ENCODE measurements at places on chromosomes 2 and 18. TPM values are rescaled to one million over a fixed set of nuclear protein-coding genes. Genes with fewer than 3 reads are reported as not detected.

GRCh38 chr2:167701651-167702050 is 545.7 kb downstream of the STK39 start:
- ATAC-seq = no peak

DNA sequence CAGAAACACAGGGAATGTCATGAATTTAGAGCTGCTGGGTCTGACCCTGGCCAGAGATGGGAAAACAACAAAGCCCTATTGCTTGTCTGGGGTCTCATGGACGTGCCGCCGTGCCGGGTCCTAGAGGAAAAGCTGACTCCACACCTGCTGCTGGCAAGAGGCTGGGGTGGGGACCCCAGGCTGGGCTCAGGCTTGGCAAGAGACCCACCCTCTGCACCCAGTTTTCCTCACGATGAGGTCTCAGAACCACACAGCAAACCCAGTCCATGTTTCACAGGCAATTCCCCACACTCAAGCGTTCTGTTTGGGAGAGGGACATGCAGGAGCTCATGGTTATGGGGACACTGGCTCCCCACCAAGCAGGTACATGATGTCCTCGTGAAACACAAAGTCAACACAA is 367.3 kb upstream of the SALL3 start:
- ATAC-seq = no peak

- no peak for ATAC-seq
Observed at GRCh38 chr18:79487801-79488201, 92.1 kb downstream of the NFATC1 start.

- no peak for ATAC-seq
Observed at GRCh38 chr18:79509536-79509930, 113.8 kb downstream of the NFATC1 start.

DNA sequence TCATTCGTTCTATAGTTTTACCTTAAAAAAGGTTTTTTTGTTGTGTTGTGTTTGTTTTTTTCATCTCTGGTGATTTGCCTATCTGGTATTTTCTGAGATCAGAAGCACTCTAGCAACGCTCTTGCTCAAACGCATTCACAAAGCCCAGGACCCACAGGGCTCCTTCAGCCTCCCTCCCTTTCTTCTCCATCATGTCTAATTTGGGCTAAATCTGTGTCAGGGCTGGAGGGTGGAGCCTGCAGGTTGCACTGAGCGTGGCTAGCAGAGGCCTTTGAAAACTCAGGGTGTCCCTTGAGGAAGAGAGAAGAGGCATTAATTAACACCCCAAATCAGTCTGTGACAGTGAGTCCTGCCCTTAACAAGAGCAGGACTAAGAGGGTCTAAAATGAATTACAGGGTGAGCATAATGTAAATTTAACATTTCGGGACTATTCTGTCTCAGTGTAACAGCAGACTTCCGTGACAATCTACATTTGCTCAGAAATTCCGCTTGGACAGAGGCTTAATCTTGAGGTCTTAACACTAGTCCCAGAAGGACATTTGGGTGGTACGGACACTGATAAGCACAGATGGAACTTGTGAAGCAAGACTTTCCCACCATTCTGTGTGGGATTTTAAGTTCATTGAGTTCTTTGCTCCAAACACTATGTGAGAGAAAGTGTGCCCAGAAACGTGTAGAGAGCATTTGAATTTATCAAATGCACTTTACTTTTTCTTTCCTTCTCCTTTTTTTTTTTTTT is 174.4 kb upstream of the APCDD1 start:
- ATAC-seq = no peak

DNA sequence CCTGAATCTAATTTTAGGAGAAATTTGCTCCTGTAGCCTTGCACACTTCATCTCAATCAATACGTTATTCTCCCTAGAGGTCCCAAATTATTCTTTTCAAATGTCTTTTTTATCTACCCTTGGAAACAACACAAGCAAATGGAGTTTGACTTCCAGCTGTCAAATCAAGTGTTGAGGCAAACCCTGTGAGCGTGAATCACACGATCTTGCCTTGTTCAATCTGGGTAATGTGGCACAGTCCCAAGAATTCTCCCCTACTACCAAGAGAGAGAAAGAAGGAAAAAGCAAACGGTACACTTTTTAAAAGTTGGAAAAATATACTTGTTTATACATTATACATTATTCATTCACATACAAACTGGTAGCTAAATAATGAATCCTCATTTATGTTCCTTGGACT is 2035.3 kb upstream of the CELF4 start:
- ATAC-seq = no peak

DNA sequence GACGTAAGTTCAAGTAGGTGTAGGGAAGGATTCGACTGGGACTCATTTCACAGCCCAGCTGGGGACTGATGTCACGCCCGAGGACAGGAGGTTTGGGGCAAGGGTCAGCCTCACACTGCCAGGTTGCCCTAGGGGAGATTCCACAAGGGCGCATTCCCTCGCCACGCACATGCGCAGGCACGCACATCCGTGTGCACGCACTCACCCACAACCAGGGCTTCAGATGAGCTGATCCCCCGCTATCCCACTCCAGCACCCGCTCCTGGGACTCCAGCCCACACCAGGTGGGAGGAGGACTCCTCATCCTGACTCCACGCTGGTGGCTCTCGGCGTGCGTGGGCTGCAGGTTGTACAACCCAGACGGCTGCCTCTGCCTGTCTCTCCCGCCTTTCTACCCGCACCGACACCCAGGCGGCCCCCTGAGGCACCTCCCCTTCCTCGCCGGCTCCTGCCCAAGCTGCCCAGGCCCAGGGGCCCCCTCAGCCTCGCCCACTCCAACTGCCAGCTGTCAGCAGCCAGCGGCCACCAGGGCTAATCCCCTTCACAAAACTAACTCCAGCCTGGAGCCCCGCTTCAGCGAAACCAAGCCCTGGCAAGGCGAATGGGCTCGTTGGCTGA is 47.8 kb upstream of the FOSL2 start:
- ATAC-seq = no peak

GRCh38 chr18:45228796-45229388 is 386.4 kb upstream of the SLC14A2 start:
- no peak for ATAC-seq

DNA sequence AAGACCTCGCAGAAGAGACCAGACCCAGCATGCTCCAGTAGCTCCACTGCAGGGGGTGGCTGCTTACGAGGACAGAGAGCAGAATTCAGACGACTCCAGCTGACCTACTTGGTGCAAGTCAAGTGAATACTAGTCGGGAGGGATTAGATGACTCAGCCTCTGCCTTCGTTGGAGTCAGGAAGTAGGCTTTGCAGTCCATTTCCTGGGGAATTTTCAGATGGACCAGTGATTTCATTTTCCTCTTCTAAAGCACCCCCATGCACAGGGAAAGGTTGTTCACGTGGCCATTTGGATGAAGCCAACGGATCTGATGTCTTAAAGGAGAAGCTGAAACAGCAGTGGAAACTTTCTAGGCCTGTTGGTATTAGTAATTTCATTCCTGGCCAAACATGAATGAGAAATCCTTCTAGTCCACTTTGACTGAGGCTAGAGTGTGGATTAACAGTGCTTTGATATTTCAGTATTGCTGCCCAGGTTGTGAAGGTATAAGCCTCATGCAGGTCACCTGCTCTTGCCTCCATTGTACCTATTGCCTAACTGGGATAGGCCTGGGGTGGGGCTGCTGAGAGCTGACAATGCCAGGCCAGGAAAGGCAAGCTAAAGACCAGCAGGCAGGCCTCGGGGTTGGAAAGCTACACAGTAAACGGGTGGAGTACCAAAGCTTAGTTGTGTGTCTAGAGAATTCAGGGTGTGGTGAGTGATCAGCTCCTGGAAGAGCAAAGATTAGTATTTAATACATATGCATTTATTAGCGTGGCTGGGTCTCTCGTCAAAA is 117.6 kb upstream of the FOSL2 start:
- peak; percentile 20 for ATAC-seq

DNA sequence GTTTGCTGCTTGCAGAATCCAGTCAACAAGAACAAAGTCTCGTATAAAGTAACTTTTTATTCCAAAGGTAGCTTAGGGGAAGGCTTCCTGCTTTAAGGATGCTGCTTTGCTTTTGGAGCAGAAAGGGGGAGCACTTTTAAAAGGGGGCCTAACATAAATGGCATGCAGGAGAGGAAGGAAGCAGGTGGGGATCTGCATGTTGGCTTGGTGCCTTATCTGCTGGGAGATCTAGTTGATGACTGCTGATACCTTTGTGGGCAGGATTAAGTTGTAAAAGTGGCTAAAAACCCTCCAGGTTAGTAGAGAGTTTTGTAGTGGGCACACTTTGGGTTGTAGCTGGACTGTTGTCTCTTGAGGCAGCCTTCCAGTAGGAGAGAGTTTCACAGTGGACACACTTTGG is 22.5 kb downstream of the UBR3 start:
- ATAC-seq = no peak

GRCh38 chr2:35410431-35411061 is 945.0 kb upstream of the CRIM1 start:
- ATAC-seq = no peak

GRCh38 chr18:42742969-42743368 is 372.5 kb downstream of the RIT2 start:
- ATAC-seq = no peak

DNA sequence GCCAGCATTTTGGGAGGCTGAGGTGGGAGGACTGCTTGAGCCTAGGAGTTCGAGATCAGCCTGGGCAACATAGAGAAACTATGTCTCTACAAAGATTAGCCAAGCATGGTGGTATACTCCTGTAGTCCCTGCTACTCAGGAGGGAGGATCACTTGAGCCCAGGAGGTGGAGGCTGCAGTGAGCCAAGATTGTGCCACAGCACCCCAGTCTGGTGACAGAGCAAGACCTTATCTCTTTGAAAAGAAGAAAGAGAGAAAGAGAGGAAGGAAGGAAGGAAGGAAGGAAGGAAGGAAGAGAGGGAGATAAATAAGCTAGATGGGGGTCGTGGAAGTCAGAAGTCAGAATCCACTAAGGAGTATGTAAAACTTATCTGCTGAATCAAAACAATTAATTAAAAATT is 16.2 kb downstream of the GPR75 start:
- ATAC-seq = no peak

DNA sequence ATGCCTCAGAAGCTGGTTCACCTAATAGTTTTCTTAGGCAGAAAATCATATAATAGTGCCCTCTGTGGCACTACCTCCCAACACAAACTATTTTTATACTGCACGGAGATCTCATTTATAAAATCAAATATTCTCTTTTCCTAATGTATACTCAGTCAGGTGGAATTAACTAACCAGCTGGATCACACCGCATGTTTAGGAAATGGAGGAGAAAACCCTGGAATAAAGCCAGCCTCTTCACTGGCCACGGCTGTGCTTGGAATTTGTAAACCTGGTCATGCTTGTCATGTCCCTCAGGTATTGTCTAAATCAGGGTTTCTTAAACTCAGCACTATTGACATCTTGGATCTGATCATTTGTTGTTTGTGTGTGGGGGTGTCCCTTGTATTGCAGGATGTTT is 85.6 kb downstream of the DOCK10 start:
- no peak for ATAC-seq

DNA sequence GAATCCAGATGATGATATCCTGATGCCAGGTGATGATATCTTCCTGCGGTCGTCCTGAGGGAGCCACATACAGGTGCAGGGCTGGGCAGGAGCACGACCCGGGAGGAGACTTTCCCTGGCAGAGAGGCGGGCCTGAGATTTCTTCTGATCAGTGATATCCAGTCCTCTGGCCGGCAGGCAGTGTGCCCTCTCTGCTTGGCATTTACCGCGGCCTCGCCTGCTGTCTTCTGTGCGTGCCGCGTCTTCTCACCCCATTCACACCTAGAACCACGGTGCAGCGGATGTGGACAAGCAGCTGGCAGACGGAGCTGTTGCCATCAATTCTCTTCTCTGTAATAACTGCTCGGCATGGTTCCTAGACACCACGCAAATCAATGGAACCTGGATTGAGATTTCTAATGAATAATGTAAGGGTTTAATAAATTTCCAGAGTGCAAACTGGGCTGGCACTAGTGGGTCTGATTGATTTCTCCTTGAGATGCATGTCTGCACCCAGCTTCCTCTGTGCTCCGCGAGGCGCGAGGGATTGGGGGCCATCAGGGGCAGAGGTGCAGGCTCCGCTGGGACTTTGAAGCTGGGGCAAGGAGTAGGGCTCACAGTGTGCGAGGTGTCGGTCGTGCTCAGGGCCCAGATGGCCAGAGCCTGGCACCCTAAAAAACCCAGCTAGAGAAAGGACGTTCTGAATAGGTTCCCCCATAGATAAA is 208.9 kb upstream of the HDAC4 start:
- ATAC-seq = no peak

GRCh38 chr2:191255756-191256312 is 10.6 kb downstream of the MYO1B start:
- ATAC-seq = no peak

DNA sequence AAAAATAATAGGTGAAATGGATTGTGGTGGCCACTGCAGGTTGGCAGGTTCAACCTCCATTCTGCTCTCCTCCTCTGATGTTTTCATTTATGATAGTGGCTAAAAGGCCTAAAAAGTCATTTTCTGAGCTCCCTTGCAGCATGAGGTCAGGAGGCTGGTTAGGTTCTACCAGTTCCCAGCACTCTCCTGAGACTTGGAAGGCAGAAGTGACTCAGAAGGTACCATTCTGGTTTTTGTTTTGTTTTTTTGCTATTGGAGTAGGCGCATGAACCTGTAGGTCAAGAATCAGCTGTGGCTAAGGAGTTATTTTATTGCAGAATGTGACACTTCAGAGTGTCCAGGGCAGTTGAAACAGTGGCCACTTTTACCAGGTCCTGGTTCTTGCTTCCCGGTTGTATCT is 181.9 kb downstream of the CCDC102B start:
- no peak for ATAC-seq

GRCh38 chr2:13089971-13090370 is 373.2 kb downstream of the TRIB2 start:
- no peak for ATAC-seq

- no peak for ATAC-seq
Observed at GRCh38 chr2:144905956-144906355, 386.0 kb upstream of the ZEB2 start.

DNA sequence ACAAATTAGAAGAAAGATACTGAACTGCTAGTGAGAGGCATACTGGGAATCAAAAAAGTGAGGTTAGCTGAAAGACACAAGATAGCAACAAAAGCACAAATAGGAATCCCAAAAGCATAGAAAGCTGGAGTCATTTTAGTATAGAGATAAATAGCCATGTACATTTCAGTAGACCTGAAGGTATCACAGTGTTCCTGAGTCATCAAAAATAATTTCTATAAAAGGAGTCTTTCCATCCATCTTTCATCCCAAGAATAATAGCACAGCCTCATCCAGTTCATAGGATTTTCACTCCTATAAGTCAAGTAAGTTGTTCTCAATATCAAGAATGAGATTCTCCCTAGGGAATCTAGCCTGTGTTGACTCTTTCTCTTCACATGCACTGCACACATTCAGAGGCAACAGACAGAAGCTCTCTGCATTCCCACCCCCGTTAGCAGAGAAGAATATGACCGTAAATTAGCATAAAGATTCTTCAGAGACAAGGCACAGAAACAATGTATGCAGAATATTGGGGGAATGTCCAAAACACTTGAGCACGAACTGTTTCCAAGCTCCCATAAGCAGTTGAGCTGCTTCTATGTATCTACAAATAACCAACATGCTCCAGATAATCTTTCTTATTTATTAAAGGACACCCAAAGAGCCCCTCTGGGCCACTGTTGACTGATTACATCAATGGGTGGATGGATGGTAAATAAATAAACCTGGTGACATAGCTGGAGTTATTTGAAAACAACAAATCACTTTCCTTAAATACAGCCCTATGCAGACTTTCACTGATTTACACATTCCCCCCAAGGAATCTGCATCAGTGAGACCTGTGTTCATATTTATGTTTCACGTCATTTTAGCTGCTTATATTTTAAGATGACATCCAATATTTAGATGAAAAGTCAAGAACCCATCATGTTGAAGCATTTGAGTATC is 174.5 kb upstream of the PKDCC start:
- no peak for ATAC-seq

MYOM1 gene
- total RNA-seq = 0.52 TPM

ALPP gene
- total RNA-seq = not detected

LRRC30 gene
- not detected for total RNA-seq

RETREG2 gene
- total RNA-seq = 148 TPM

AOX1 gene
- 0.95 TPM for total RNA-seq
